Endothelial cell of umbilical vein (primary cell): ENCODE measurements at places on chromosomes 13 and 19. TPM values are rescaled to one million over a fixed set of nuclear protein-coding genes. Genes with fewer than 3 reads are reported as not detected.

- H3K36me3 ChIP-seq: no peaks in the 10 kb centered on the region
- no peaks in the 10 kb centered on the region for H3K27me3 ChIP-seq
- H3K4me1 ChIP-seq: peaks cover 30% of the 10 kb centered on the region
- no peak overlapping the region for H3K4me3 ChIP-seq
Measured at GRCh38 chr19:43781630-43782310, 997 bp upstream of the KCNN4 start.

DNA sequence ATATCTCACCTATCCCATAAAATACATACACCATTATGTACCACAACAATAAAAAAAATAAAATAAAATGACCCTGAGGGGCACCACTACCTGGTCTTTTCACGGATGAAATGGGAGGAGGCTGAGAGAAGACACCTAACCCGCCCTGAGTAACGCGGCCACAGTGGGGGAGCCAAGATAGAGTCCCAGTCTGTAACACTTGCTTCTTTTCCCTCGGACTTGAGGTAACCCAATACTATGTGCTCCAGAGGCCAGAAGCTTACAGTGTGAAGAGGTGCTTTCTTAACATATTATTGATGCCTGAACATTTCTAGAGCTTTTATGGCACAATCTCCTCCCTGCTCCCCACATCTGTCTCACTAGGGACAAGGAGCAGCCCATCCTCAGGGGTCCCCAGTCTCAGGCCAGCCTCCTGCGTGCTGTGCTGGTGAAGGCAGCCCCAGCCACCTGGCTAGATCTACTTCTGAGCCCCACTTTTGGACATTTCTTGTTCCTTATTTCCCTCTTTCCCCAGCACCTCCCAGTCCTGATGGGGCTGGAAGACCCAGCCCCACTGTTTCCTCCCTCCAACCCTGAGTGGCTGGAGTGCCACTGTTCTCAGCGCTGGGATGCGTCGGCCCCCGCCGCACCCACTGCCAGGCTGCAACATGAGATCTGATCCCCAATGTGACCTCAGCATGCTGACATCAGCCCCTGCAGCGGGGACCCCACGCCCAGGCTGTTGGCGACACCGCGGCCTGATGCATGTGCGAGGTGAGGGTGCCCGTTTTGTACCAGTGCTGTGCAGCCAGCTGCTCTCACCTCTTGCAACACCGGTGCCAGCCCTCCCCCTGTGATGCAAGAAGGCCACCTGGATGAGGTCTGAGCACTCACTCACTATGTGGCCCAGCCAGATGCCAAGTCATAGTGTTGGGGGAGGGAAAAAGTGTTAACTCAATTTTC lies 143.3 kb downstream of the DCLK1 start:
- H3K27me3 ChIP-seq: no peaks in the 10 kb centered on the region
- no peak for DNase-seq
- no peak overlapping the region for H3K27ac ChIP-seq
- H3K4me3 ChIP-seq: no peak overlapping the region

- peak; percentile 21 for DNase-seq
- H3K4me3 ChIP-seq: no peak overlapping the region
- no peak overlapping the region for H3K27ac ChIP-seq
Measured at GRCh38 chr13:63381078-63381859, 1965.6 kb upstream of the PCDH20 start.

The ZNF540 gene
- total RNA-seq: 0.75 and 0.83 TPM in 2 replicates

The SSC5D gene
- 1.0 and 1.3 TPM in 2 replicates for total RNA-seq

The SPTBN4 gene
- not detected in 2 replicates for total RNA-seq

DNA sequence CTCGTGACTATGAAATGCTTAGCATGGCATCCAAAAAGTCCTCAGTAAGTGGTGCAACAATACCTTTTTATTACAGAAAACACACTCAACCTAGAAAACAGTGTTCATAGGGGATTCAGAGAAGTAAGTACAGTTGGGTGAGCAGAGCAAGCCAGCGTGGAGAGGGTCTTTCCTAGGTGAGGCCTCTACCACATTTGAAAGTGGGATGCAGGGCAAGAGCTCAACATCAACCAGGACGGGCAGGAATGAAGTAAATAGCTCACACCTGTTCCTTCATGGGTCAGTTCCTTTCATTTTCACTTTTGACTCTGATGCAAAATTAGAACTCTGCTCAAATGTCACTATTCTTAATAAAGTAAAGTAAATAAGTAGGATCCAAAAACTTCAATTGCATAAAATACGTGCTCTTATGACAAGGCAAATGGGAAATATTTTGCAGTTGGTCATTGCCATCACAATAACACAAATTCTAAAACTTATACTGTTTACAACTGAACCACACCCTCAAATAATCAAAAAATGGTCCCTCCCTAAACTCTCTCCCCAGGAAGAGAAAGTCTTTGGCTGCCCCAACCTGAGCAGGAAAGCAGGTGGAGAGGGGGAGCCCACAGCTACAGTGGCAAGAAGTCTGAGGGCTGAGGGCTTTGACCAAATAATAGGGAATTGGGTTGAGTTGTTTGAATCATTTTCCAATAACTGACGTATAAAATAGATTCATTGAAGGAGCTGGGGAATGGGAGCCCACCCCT lies 20.2 kb downstream of the CHAMP1 start:
- no peaks in the 10 kb centered on the region for H3K4me1 ChIP-seq
- H3K27ac ChIP-seq: no peak overlapping the region
- no peak for DNase-seq
- no peaks in the 10 kb centered on the region for H3K36me3 ChIP-seq
